ENCODE measurements at places on chromosomes 6 and 20. TPM values are rescaled to one million over a fixed set of nuclear protein-coding genes. Genes with fewer than 3 reads are reported as not detected.

GRCh38 chr6:89505847-89506246, 72.9 kb downstream of the ANKRD6 start:
- DNase-seq, result no peak

The OR12D3 gene
- total RNA-seq, result not detected

- DNase-seq, result no peak
These were observed 1.1 kb downstream of the EIF2S2 start for GRCh38 chr20:34110745-34111641.

DNA sequence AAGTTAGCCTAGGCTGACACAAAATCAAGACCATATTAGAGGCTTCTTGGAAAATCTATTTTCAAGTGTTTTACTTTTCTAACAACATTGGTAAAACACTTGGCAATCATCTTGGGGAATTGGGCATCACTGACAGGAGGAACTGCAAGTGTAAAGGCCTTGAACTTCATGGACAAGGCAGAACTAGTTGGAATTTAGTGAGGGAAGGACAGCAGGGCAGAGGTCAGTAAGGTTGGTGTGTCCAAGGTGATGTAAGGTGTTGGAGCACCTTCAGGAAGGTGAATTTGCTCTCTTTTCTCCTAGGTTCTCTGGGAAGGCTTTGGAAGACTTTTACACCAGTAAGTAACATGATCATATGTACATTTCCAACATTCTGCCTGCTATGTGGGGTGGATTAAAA, 1.5 kb upstream of the SLC17A4 start:
- DNase-seq, result no peak

- DNase-seq, result no peak
These were observed 62.0 kb upstream of the TENT5A start for GRCh38 chr6:81814370-81815076.

- no peak for DNase-seq
These were observed 41.1 kb upstream of the MAP3K4 start for GRCh38 chr6:160950507-160950906.

DNA sequence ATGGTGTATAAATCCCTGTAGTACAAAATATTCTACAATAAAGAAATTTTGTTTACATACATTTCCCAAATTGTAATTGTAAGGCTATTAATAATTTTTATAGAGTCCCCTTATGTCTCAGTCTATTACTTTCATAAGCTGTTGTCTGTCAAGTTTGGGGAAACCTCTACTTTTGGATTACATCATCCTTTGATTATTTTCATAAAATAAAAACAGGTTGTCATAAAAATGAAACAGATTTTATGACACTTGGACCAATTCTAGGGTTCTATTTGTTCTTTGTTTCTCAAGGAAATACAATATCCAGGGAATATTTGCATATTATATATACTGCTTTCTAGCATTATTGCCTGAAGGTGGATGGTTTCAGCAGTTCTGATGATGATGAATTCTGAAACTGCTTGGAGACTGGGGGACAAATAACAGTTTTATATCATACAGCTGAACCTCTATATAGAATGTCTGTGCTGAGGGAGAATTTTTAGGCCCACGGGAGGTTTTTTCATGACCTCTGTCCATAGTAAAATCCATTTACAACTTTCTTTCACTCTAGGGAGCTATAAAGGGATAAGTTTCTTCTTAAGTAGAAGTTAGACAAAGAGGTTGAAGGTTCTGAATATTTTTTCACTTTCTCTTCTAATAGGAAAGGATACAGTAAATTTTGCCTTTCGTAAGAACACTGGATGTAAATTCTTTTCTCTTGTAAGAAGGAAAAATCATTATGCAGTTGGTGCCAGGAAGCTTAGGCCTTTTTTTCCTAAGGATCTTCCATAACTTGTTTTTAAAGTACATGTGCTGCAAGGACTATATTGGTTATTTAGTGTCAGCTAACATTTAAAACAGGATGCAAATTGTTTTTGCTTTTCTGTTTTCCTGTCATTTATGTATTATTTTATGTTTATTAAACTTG, 58.0 kb downstream of the CD2AP start:
- no peak for DNase-seq

- no peak for DNase-seq
These were observed 604.4 kb upstream of the NOX3 start for GRCh38 chr6:156060013-156060412.

DNA sequence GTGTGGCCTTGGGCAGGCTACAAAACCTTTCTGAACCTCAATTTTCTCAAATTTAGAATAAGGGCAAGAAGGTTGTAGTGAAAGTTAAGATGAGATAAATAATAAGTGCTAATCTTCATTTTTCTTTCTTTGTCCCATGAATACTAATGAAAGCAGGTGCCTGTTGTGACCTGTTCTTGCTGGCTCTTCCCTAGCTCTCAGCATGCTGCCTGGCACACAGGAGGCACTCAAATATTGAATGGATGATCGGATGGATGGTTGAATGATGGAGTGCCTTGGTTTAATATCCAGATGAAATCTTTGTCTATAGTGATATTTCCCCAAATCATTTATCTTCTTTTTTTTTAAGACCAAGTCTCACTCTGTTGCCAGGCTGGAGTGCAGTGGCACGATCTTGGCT, 15.0 kb downstream of the PBOV1 start:
- DNase-seq, result no peak

DNA sequence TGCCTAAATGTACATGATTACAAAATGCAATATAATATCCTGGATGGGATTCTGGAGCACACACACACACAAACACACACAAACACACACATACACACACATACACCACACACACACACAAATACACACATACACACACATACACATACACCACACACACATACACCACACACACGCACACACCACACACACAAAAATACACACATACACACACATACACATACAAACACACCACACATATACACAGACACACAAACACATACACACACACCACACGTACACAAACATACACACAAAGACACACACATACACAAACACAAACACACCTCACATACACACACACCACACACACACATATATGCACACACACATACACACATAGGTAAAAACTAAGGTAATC, 134.6 kb upstream of the SYNDIG1 start:
- no peak for DNase-seq

DNA sequence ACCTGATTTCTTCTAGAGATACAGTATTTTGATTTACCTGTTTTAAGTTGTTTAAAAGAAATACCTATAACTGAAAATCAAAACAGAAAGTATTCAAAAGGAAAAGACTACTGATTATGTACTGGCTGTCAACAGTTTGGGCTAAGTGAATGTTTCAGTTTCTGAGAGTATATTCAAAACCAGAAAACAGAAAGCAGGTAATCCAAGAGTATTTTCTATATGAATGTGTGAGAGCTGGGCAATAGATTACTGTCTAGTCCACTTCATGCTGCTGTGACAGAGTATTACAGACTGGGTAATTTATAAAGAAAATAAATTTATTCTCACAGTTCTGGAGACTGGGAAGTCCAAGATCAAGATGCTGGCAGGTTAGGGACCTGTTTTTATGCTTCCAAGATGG, 261.0 kb downstream of the ARHGAP18 start:
- no peak for DNase-seq

DNA sequence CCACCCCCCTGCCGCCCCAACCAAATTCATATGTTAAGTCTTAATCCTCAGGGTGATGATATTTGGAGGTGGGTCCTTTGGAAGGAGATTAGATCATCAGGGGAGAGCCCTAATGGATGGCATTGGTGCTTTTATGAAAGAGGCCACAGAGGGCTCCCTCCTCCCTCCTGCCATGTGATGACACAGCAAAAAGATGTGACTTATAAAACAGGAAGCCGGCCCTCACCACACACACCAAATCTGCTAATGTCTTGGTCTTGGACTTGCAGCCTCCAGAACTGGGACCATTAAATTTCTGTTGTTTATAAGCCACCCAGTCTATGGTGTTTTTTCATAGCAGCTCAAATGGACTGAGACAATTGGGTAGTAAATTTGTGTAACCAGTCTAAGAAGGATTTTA, 176.3 kb downstream of the ADGRG6 start:
- no peak for DNase-seq

All from heart right ventricle (tissue), 16 donors.